ENCODE measurements at places on chromosomes 3 and 15.

- no peak for DNase-seq
These were observed 10.7 kb downstream of the RPLP1 start for GRCh38 chr15:69463182-69463756.

- no peak for DNase-seq
These were observed 120.3 kb downstream of the IL20RB start for GRCh38 chr3:137078040-137078439.

DNA sequence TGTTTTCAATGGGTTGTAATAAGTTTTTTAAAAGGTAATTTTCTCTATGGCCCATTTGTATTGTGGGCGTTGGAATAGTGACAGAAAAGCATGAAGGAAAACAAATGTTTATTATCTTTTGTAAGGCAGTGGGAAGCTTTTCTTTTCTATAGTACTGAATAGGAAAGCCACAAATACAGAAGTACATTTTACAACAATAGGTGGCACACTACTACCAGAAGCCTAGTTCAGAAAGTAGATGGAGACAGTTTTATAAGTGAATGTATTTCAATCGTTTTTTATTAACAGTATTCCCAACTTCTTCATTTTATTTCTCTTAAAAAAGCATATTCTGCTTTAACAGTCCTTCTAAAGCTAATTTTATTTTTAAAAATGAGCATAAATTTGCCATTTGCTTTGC is 296.7 kb downstream of the PTPRG start:
- DNase-seq: no peak

- DNase-seq: peak; percentile 77
These were observed 1.7 kb downstream of the HYAL2 start for GRCh38 chr3:50320853-50321335.

DNA sequence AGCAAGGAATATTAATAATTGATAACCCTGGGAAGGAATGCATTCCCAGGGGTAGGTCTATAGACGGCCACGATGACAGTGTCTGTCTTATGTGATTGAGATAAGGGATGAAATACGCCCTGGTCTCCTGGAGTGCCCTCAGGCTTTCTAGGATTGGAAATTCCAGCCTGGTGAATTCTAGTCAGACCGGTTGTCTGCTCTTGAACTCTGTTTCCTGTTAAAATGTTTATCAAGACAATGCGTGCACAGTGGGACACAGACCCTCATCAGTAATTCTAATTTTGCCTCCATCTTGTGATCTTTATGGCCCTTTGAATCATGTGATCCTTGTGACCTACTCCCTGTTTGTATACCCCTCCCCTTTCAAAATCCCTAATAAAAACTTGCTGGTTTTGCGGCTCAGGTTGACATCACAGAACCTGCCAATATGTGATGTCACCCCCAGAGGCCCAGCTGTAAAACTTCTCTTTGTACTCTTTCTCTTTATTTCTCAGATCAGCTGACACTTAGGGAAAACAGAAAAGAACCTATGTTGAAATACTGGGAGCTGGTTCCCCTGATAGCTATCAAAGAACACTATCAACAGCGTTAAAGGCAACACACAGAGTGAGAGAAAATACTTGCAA is 183.3 kb downstream of the PDE8A start:
- no peak for DNase-seq

- peak; percentile 50 for DNase-seq
These were observed 24.3 kb downstream of the CACNA2D3 start for GRCh38 chr3:54146506-54147239.

DNA sequence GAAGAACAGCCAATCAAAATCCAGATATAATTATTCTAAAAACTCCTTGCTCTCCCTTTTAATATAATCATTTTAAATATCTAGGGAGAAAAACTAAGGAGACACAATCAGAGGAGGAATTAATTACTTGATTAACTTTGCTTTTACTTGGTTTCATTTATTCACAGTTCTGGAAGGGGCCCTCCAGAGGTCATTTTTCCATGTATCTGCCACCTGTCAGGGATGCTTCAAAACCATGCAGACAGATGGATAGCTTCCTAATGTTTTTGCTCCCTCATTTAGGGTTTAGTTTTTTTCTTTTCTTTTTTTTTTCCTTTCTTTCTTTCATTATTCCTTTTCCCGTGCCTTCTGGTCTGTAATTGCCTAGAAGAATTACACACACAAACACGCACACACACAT is 438.1 kb upstream of the ARPP21 start:
- DNase-seq: no peak

DNA sequence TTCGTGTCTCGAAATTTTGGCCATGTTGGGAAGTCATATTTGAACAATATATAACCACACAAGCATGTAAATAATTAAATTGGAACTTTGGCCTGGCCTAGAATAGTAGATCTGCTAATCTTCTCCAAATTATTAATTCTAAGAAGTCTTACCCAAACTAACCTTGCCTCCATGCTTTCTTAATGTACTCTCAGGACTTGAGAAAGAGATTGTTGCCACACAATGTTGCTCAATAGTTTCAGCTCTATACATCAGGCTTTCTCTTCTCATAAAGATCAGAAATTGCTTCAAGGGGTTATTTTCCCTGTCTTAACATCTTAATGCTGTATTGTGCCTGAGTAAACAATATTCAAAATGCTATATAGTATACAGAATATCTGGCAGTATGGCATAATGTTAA is 202.7 kb upstream of the LRIG1 start:
- no peak for DNase-seq

DNA sequence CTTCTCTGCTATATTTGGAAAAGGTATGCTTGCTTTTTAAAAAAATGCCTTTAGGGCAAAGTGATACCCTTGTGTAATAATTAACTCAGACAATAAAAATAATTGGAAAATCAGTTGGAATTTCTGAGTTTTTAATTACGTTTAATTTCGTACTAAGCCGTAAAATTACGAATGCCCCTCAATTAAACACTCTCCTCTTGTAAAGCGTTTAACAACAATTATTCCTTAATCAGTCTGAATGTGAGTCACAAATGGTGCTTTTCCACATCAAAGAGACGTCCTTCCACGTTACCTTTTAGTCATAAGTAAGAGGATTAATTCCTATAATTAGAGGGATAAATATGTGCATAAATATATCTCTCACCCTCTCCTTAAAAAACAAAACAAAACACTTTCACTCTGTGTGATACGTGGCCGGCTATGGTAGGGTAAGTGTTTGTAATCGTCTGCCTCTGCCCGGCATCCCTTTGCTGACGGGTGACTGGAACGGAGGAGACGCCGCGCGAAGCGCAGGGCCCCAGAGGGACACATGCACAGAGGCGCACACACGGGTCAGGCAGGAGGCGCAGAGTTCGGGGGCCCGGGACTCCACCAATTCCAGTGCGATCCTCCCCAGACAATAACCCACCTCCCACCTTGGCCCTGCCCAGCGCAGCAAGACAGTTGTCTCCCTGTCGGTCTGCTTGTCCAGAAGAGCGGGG is 9.7 kb upstream of the MEIS2 start:
- no peak for DNase-seq

DNA sequence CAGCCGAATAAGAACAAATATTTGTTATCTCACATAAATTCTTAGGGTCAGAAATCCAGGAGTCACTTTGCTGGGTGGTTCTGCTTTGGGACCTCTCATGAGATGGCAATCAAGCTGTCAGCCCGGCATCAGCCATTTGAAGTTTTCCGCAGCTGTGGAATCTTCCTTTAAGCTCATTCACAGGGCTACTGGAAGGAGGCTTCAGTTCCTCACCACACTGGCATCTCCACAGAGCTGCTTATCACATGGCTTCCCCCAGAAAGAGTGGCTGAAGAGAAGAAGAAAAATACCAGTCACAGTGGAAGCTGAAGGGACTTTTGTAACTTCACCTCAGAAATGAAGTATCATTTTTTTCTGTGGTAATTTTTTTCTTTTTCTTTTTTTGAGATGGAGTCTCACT is 267.7 kb downstream of the CHL1 start:
- no peak for DNase-seq

DNA sequence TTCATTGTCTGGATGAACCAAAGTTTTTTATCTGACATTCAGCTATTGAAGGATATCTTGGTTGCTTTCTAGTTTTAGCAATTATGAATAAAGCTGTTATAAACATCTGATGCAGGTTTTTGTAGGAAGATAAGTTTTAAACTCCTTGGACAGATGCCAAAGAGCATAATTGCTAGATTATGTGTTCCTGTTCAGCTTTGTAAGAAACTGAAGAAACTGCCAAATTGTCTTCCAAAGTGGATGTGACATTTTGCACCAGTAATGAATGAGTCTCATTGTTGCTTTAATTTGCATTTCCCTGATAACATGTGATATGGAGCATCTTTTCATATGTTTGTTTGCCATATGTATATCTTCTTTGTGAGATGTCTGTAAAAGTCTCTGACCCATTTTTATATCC is 239.9 kb upstream of the TTC14 start:
- no peak for DNase-seq

GRCh38 chr3:172461530-172462138 is 13.4 kb upstream of the GHSR start:
- DNase-seq: no peak

DNA sequence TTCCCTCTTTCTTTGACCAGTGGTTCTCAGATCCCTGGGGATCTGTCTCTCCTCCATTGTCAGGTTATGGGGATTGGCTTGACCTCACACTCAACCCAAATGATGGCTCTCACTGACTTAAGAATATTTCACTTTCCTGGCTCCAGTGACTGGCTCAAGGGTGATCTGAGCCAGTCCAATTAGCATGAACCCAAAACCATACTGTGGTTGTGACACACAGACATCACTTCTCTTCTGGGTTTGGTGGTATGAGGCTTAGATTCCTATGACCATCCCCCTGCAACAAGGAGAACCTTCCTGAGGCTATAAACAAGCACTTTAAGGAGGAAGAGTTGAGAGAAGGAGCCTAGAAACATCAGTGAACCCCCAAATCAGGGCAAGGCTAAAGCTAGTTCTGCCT is 85.8 kb downstream of the KCNAB1 start:
- DNase-seq: no peak

DNA sequence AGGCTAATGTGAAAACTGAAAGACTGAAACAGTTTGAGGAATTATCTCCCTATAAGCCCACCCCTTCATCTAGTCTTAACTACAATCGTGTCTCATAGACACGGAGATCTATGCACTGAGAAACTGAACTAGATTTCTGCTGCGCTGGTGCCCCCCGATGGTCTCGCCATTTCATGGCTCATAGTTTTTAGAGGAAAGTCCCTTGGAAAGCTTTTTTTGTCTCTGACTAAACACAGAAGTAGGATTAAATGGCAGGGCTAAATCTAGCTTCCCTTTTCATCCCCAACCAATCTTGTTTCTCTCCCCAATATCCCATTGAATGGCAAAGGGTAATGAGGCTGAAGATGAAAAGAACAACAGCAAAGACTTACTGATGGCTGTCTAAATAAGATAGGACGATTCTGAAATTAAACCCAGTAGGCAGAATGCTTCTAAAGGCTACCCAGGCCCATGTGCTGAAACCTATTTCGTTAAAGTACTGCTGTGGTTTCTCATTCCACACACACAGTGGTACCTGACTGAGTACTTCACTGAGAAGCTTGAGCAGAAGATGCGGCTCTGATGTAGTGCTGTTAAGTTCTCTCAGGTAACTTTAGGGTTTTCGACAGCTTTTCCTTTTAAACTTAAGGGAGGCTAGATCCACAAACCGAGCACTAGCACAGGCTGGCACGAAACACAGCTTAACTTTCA is 142.7 kb downstream of the GADL1 start:
- DNase-seq: peak; percentile 39

- no peak for DNase-seq
These were observed 73.6 kb downstream of the APBA2 start for GRCh38 chr15:28959326-28959725.

Data from liver (tissue), 10 donors.